ENCODE measurements at places on chromosomes 6 and 20.

DNA sequence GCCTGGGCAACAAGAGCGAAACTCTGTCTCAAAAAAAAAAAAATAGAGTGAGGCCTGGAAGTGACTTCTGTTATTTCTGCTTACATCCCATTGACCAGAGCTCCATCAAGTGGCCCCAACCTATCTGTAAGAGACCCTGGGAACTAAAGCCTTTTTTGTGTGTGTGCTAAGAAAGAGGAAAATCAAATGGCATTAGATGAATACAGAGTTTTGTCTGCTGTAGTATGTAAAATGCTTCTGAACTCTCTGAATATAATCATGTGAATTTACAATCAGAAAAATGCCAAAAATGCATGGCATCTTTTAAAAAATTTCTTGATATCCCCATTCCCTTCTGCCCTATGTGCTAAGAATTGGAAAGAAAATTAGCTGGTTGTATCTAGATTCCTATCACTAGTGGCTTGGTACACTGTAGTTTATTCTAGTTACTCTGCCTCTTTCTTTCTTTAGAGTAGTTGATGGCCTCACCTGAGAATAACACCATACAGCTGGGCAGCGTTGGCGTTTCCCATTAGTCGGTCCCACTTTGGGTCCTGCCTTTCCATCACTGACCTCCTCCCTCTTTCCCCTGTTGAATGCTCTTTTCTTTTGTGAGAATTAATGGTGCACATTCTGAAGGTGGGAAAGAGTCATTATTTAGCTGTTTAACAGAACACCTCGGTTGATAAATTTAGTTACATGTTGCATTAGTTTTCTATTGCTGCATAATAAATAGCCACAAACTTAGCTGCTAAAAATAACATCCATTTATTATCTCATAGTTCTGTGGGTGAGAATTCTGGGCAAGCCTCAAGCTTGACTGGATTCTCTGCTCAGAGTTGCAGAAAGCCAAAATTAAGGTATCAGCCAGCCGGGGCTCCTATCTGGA is 38.2 kb downstream of the SAMD5 start:
- DNase-seq = no peak

DNA sequence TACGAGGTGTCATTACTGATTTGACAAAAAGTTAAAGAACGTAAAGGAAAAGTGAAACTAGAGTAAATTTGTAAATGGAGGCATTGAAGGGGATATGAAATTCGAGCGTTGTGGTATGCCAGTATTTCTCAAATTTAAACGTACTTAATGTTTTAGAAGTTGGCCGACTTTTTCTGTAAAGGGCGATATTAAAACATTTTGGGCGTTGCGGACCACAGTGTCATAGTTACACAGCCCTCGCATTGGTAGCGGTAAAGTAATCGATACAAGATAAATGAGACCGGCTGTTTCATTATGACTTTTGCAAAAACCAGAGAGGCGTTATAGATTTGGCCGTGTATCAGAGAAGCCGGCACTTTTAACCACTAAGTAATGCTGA is 39.6 kb downstream of the OR2B2 start:
- no peak for DNase-seq

GRCh38 chr6:150756173-150756572 is 109.3 kb upstream of the MTHFD1L start:
- no peak for DNase-seq

- peak; percentile 34 for DNase-seq
Measured at GRCh38 chr6:20554326-20554725, 20.1 kb downstream of the CDKAL1 start.

DNA sequence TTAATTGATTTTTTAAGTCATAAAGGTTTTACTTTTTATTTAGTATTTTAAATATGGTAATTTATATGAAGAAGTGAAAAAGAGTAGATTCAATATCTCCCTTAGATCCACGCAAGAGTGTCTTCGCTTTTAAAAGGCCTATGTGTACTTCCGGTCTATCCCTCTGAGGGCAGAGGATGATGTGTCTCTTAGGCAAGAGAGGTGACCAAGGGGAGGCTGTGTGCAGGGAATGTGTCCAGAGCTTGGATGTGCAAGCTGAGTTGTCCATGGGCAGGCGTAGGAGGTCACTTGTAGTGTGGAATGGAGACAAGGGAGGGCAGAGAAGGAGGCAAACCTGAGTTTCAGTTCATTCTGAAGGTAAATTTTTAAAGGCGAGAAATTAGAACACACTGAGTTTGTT is 113.9 kb downstream of the CRYBG1 start:
- no peak for DNase-seq

DNA sequence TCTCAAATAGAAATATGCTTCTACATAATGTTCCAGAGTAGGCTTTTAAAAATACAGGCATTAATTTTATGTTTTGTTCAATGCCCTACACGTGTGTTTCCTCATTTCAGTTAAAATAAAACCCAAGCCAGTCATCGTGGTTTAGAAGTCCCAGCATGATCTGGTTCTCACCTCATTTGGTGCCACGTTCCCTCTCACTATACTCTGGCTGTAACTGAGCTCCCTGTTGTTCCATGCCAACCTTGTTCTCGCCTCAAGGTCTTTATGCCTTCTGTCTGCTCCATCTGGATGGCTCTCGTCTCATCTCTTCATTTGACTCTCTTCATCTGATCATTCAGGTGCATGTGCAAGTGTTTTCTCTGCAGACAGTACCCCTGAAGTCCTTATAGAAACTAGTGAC is 32.6 kb downstream of the HDGFL1 start:
- no peak for DNase-seq

GRCh38 chr6:54354608-54355007 is 46.4 kb downstream of the TINAG start:
- DNase-seq = no peak

DNA sequence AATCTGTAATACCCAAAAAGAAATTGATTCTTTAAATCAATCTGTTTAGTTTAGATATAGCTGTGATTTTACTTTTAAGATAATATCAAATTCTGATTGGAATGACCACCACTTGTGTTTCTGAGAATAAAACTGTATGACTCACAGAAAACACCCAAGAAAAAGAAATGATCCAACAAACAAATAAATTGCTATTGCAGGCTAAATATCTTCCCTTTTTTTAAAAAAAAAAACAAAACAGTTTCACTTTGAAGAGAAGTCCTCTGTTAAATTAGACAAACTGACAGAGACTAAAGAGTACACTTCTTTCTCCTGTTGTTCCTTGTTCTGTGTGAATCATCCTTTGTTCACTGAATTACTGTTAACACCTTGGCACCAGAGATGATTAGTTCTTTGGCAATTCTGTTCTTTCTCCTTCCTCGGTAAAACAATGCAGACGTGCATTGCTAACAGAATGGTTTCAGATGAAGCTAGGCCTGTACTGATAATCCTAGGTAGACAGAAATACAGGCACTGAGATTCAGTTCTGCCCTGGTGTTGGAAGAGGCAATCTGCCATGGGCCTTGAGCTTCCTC is 895.2 kb upstream of the CITED2 start:
- peak; percentile 35 for DNase-seq

GRCh38 chr6:150767571-150768018 is 97.9 kb upstream of the MTHFD1L start:
- DNase-seq = peak; percentile 24

DNA sequence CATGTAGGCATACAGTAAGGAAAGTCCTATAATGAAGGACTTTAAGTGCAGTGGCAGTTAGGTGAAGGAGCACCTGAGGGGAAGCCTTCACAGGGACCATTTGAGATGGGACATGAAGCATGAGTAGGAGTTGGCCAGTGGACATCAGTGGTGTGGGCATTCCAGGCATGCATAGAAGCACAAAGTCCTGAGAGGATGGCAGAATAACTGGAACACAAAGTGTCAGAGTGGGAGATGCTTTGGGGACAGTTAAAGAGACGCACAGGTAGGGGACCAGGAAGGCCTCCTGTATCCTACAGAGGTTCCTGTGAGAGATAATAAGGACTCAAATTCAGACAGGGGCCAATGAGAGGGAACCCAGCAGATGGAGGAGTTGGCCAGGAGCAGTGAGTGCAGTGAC is 26.4 kb upstream of the EFHC1 start:
- no peak for DNase-seq

DNA sequence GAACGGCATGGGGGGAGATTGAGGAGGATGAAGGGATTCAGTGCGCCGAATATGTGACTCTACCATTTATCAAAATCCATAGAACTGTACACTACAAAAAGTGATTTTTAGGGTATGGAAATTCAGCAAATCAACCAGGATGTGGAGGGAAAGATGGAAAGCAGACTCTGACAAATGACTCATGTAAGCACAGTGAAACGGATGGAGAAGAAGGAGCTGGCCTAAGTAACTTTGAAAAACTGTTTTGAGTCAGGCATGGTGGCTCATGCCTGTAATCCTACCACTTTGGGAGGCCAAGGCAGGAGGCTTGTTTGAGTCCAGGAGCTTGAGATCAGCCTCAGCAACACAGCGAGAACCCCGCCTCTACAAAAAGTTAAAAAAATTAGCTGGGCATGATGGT is 39.2 kb downstream of the MUC22 start:
- DNase-seq = no peak

GRCh38 chr20:47334022-47334551 is 22.4 kb downstream of the ZMYND8 start:
- DNase-seq = peak; percentile 97

DNA sequence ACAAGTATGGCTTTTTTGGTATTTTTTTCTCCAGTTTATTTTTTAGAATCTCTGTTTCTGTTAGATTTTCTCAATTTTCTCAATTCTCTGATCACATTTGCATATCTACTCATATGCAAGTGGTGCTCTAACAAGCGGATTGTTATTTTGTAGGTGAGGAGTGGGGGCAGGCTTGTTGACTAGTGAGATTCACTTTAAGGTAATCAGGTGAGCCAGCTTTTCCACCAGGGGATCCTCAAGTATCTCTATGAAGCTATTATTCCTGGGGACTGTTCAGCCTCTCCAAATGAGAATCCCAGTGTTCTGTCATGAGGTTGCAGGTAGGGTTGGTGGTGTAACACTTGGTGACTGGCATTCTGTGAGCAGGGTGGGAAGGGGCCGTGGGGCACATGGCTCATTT is 274.3 kb upstream of the FERMT1 start:
- no peak for DNase-seq

DNA sequence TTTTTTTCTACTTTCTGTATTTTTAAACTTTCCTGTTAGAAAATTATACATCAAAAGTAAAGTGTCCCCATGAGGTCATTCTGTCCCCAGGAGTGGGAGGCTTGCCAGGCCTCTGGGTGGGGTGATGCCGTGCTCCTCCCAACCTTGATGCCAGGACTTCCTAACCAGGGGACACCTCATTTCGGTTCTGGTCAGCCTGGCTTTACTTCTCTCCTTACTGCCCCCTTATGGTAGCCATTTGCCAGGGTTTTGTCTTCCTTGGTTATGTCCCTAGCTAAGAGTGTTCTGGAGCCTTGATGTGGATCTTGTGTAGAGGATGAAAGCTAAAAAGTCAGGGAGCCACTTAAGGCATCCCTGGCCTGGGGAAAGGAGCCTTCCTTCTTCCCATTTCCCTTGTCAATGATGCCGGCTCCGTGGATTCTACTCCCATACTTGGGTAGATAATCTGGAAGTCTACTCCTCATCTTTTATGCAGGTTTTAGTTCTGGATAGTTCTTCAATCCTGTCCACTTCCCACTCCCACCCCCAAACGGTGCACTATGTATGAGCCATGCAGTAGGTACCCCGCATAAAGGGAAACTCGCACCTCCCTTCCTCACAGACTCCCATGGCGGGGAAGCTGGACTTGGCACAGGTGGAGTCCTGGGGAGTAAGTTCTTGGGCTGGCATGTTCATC is 164.1 kb upstream of the SALL4 start:
- DNase-seq = peak; percentile 80

GRCh38 chr20:31903627-31904386 is 33.4 kb downstream of the TTLL9 start:
- no peak for DNase-seq
